Activated T-cell treated with anti-CD3 and anti-CD28 coated beads for 1 hour (primary cell): ENCODE measurements at places on chromosomes 6 and 20.

GRCh38 chr20:58892141-58892931 lies 39.8 kb downstream of the GNAS start:
- peak; percentile 67 for DNase-seq

GRCh38 chr6:15616261-15616660 lies 46.6 kb downstream of the DTNBP1 start:
- no peak for DNase-seq

DNA sequence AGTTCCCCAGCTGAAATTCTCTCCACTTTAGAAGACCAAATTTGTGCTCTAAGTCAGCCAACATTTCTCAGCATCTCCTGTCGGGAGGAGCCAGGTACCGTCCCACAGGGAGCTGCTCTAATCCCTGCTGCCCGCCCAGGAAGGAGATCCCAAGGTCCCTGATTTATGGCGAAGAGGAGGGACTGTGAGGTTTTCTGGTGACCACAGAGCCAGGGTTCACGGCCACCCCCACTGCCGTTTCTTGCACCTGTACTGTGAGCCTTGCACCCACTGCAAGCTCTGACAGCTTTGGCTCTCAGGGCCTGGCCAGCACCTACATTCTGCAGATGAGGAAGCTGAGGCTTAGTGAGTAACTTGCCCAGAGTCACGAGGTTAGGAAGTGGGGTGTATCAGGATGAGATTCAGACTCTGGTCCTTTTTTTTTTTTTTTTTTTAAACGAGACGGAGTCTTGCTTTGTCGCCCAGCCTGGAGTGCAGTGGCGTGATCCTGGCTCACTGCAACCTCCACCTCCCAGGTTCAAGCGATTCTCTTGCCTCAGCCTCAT lies 34.9 kb downstream of the FOXC1 start:
- no peak for DNase-seq

- DNase-seq, result no peak
These were observed 70.5 kb upstream of the FAM184A start for GRCh38 chr6:119148825-119149525.

- no peak for DNase-seq
These were observed 734 bp downstream of the TPBG start for GRCh38 chr6:82364087-82365015.

DNA sequence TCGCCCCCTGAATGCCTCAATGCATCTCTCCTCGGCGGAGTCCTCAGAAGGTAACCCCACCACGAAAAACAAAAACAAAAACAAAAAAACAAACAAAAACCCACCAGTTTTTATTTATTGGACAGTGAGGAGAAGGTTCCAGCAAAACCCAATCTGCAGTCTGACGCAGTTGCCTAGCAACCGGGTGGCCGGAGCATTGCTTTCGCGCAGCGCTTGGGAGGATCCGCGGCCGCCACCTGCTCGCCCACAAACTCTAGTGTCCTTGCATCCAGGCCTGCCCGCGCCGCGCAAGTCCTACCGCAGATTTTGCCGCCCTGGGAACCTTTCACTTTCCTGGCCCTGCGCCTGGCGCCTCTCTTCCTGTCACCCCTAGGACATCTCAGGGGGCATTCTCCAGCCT lies 17.6 kb downstream of the TFAP2B start:
- no peak for DNase-seq

DNA sequence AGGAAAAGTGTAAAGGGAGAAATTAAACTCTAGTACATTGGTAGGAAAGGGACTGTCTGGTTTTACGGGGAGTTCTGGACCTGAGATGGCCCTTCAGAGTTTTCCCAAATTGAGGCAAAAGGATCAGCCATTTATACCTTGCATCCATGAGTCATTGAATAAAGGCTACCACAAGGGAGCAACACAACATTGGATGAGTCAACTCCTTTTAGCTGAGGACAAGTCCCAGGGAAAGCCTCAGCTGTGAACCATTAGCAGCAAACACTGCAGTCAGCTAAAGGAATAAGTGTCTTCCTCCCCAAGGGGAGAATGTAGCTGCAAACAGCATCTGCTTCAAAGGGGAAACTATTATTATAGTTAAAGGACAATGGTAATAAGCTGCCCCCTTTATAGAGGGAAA lies 468.7 kb upstream of the ID4 start:
- no peak for DNase-seq

DNA sequence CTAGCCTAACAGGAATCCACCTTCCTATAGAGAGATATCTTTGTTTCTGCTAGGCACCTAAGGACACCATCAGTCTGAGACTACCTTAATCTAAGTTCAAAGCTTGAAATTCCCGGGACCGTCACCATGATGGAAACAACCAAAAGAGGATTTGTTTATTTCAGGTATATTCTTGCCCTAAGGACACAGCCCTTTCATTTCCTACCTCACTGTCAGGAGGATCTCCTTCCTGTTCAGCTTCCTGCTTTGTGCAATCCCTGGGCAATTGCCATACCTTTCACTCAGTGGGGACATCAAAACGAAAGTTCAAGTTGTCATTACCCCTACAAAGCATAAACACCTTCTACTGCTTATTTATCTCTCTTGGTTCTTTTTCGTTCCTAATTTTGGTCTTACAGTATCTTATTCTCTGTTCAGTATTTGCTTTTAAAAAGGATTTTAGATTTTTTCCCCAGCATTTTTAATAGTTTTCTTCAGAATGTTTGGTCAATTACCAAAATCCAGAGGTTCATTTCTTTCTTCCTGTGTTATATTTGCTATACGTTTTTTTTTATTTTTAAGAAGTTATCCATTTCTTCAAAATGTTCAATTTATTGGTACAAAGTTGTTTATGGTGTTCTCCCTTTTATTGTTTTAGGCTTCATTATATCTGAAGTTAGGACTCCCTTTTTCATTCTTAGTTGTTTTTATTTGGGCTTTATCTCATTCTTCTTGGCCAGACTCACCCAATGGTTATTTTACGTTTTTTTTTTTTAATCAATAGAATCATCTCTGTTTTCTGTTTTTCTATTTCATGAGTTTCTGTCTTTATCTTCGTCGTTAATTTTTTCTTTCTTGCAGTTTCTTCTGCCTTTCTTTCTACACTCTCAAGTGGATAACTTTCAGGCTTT lies 13.0 kb upstream of the TBPL1 start:
- no peak for DNase-seq

DNA sequence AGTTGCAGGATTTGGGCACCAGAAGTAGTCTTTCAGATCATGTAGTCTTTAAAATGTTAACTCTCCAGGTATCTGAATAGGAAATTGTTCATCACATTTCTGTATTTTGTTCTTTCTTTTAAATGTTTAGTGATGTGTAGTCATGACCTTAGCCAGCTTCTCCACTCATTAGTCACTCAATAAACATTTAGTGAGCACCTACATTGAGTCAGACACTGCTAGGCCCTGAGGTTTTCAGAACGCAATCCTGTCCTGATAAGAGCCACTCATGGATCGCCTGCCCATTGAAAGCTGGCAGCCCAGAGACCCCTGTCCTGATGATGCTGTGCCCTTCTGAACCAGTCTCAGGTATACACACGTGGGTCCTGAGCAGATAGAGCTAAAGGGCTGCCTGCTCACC lies 163.4 kb upstream of the HEY2 start:
- no peak for DNase-seq
